Lung microvascular endothelial cell (primary cell): ENCODE measurements at places on chromosomes 3 and 15.
A peak's percentile ranks its signal among the peaks of the same experiment; 100 is the strongest.

DNA sequence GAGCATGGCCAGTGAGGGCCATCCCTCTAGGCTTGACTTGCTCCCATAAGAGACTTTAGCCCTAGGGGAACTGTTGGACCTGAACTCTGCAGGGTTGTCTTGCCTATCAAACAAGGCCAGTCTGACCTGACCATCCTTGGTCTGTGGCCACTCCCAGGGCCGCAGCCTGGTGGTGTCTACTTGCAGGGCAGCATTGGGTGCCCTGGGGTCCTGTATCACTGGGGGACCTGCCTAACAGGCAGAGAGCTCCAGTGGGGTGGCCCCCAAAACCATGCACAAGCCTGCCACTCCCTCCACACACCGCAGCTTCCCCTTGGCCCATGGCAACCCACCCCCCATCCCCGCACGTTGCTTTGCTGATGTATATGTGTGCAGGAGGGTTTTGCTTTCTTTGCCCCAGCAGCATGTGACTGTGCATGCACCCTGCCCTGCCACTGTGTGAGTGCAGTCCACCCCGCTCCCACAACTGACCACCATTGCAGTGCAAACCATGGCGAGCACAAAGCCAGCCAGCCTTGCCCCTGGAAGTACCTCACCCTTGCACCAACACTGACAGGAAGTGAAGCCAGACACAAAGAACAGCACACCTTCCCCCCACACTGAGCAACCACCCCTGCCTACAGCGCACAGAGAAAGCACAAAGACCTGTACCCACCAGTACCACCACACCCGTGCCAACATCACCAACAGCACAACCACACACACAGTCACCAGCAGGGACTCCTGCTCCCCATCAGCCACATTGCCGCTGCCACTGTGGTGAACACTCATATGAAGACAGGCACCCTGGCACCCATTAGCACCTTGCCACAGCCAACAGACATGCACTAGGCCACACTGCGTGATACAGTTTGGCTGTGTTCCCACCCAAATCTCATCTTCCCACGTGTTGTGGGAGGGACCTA lies 88.8 kb downstream of the SENP7 start:
- DNase-seq, result no peak

GRCh38 chr3:184496933-184497332 lies 64.7 kb upstream of the EPHB3 start:
- no peak for DNase-seq

- no peak for DNase-seq
Observed at GRCh38 chr15:95286352-95286880, 1044.1 kb upstream of the NR2F2 start.

DNA sequence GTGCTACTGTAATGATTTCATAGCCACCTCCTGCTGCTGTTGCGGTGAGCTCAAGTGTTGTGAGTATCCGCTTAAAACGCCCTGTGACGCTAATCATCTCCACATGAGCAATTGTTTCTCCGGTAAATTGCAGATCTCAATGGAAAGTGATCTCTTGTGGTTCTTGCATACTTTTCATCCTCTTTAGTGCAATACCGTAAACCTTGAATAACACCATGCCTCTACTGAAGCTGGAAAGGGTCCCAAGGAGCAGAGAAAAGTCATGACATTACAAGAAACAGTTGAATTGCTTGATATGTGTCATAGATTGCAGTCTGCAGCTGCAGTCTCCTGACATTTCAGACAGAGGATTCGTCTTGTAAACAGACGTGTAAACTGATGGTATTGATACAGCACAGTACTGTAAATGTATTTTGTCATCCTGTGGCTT lies 6.0 kb upstream of the CEMIP start:
- DNase-seq, result no peak

DNA sequence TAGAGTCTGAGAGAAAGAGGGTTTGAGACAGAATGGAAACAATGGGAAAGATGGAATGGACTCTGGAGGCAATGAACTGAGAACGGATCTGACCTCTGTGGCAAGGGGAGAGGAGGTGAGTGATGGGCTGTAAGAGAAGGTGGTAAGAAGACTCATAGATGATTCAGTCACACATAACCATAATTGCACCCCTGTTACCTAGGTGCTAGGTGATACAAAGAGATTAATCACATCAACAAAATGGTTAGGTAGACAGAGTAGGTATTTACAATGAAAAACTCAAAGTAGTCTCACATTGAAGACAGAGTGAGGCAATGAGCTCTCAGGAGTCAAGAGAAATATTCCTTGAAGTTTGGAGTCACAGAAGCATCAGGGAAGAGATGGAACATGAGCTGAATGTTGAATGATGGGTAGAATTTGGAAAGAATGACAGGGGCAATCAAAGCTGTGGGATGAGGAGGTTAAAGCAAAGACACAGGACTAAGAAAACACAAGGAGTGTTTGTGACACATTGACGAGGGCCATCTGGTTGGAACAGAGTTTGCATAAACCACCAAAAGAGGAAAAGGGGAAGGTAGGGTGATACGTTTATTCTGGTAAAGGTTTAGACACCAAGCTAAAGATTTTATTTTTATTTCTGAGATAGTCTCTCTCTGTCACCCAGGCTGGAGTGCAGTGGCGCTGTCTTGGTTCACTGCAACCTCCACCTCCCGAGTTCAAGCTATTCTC lies 32.7 kb downstream of the MME start:
- DNase-seq, result no peak

GRCh38 chr15:48643776-48644466 lies 1.6 kb downstream of the FBN1 start:
- peak; percentile 28 for DNase-seq

- DNase-seq, result no peak
Observed at GRCh38 chr3:145017959-145018358, 1046.3 kb downstream of the DIPK2A start.

GRCh38 chr3:106794442-106794841 lies 582.8 kb upstream of the CCDC54 start:
- DNase-seq, result no peak

DNA sequence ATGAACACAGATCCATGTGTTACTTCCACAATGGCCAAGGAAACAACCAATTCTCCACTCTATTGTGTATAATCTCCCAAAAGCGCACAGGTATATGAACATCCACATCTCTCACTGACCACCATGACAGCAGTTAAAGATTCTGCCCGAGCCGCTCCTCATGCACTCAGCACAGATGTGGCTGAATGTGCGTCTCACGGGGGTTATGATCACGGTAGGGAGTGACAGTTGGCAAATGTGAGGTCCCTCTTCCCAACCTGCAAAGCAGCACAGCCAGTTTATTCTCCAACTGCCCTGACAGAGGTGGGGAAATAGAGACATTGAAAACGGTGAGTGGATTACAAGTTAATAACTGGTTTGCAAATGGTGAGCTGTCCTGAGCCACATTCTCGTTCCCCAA lies 17.6 kb downstream of the FOXP1 start:
- DNase-seq, result no peak

DNA sequence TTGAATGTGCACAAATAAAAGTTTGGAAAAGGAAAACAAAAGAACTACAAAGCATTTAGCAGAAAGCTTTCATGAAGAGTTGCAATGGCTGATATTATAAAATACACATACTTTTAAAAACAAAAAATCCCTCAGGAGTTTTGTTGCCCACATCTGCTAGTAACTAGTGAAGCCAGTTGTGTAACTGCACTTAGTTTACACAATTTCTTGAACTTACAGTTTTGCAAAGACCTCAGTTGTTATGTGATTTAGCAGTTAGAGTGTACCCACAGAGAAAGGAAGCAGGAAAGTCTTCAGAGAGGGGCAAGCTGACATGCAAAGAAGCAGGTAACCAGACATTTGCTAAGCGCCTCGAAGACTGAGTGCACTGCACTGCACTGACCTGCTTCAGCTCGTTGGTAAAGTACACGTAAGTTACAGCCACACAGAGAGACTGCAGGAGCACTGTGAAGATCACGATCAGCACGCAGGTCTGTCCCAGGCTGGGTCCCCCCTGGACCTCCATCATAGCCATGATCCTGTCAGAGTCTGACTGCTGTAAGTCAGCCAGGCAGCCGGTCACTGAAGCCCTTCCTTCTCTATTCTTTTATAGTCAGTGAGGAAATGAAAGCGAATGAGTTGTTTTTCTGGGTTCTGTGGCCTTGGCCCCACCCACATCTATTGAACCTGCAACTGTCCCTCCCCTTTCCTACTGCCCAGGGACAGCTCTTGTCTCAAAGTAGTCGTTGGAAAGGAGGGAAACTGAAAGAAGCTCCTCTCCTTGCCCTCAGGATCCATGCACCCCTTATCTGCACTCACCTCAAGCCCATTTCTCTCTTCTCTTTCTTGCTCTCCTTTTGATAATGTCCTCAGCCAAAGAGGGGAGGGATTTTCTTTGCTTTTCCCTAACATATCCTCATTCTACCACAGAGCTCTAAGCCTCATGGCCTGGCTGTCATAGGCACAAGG lies at the start of gene TNFSF10:
Gene TNFSF10, minus strand, starts transcription at position 560 of the 948 bp plus-strand sequence. Its CDS starts 46 bp downstream, at position 514.
- peak; percentile 76 for DNase-seq

DNA sequence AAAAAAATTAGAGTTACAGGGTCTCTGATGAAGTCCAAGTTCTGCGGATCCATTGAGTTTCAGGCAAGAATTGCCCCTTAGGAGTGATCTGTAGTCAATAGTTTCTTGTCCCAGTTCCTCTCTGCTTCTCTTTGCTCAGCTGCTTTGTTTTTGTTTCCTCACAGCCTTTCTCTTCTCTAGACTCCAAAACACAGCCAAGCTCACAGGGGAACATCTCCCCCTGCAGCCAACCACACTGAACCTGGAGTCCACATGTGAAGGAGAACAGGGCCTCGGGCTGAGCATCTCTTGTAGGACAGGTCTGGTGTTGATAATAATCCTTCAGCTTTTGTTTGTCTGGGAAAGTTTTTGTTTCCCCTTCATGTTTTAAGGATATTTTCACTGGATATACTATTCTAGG lies 202.6 kb upstream of the ATP10A start:
- no peak for DNase-seq

- DNase-seq, result no peak
Observed at GRCh38 chr3:171802590-171802956, 7.7 kb downstream of the PLD1 start.

GRCh38 chr15:31325595-31326155 lies 960 bp upstream of the KLF13 start:
- no peak for DNase-seq

DNA sequence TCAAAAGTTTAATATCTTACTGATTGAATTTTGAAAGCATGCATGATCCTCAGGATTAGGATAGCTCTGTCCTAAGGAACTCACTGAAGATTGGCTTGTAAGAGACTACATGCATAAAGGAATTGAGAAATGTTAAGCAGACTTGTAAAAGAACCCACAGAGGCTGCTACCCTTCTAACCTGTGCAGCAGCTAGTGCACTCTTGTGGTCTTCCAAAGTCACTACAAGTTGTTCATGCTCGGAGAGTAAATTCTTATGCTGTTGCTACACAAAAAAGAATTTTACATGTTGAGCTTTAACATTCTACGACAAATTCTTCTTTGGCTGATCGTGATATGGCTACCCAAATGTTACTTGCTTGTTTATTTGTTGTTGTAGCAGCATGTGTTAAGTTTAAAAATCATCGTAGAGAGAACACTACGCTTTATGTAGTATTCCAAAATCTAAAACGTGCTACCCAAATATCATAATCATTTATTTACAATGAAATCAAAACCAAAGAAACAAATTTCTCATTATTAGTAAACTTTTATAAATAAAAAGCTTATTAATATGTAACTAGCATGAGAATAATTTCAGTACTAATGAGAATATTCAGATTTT lies 55.0 kb downstream of the GOLIM4 start:
- peak; percentile 74 for DNase-seq

GRCh38 chr15:79195802-79196201 lies 86.7 kb upstream of the ANKRD34C start:
- no peak for DNase-seq

GRCh38 chr3:29537889-29538609 lies 257.2 kb downstream of the RBMS3 start:
- no peak for DNase-seq

DNA sequence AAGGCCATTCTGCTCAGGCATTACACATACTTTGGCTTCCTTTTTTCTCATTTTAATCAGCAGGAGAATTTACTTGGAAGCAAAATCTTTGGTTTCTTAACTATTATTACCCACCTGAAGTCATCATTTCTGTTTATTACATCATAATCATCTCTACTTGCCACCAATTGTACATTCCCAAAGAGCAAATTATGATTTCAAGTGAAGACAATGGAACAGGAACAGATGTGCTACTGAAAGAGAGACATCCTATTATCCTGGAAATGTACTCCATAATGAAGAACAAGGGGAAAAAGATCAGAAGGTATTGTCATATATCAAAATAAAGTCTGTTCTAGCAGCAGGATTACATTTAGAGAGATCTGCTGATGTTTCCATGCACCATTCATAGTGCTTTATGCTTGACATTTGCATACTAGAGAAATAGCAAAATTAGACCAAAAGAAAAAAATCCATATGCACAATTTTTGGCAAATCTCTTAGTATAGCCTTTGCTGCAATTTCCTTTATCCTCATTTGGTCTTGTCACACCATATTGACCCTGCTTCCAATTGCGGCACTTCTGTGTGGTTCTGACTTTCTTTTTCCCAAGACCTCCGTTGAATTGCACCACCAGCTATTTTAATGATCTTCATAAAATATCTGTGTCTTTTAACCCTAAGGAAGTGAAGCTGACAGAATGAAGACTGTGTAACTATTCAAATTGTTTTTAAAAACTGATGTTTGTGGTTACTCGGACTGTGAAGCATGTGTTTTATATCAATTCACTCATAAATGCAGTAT lies 683.8 kb downstream of the ZNF385D start:
- no peak for DNase-seq

DNA sequence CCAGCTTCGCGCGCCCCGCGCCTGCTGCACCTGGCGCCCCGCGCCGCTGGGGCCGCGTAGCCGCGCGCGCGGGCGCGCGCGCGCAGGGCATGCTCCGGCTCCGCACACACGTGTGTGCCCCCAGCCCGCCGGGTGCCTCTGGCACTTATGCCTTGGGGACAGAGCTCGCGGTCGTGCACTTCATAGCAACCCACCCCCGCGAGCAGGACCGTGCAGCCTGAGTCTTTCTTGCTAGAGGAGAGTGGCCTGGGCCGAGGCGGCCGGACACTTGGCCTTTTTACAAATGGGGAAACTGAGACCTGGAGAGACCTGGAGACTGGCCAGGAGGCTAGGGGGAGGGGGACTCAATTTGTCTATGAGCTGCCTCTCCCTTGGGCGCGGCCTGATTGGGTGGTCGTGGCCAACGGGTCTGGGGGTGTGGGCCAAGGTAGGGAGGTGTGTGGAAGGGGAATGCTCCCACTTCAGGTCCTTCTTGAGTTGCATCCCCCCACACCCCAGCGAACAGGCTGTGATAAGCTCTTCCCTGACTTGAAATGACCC lies 562 bp downstream of the NBEAL2 start:
- peak; percentile 30 for DNase-seq

GRCh38 chr3:103002425-103003176 lies 567.8 kb downstream of the ZPLD1 start:
- DNase-seq, result no peak

GRCh38 chr15:99365242-99365641 lies 114.0 kb downstream of the LRRC28 start:
- DNase-seq, result no peak

GRCh38 chr3:58572013-58572633 lies 5.1 kb downstream of the FAM107A start:
- peak; percentile 17 for DNase-seq

DNA sequence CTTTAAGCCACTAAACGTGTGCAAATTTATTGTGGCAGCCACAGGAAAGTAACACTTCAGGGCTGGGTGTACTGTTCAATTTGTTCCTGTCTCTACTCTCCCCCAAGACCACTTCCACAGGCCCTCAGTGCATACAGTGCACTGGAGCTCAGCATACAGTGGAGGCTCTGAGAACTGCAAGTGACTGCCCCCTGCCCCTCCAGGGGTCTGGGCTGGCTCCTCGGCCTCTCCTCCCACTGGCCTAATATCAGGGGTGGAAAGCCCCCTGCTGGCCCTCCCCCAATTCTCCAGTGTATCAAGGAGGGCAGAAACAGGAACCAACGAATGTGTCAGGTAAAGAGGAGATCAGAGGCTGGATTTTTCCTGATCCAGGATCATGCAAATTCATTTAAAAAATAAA lies 19.9 kb upstream of the HEG1 start:
- no peak for DNase-seq
